ENCODE measurements at places on chromosomes 13 and 19. TPM values are rescaled to one million over a fixed set of nuclear protein-coding genes. Genes with fewer than 3 reads are reported as not detected.

The NOSIP gene
- total RNA-seq, result 34.5 TPM

The CRLF1 gene
- total RNA-seq, result 29.6 TPM

The ZNF611 gene
- total RNA-seq, result 6.8 TPM

The CATSPERD gene
- total RNA-seq, result not detected

- no peak for DNase-seq
Measured at GRCh38 chr13:66704110-66704509, 526.0 kb downstream of the PCDH9 start.

- no peak for DNase-seq
Measured at GRCh38 chr13:110921209-110921608, 6.3 kb upstream of the ANKRD10 start.

- peak; percentile 87 for DNase-seq
Measured at GRCh38 chr19:31214086-31214485, 135.2 kb downstream of the TSHZ3 start.

GRCh38 chr19:48992581-48993174 lies 431 bp downstream of the GYS1 start:
- no peak for DNase-seq

DNA sequence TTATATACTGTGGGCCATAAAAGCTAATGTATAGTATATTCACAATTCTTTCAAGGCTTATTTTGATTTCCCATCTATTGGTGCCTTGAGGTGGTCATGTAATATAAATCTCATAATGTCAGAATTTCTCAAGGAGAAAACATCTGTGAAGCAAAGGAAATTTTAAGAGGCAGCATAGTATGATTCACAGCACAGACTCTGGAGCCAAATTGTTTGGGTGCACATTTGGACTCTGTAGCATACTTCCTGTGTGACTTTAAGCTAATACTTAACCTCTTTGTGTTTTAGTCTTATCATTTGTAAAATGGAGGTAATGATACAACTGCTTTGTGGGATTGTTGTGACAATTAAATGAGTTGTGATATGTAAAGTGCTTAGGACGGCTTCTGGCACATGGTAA lies 67.6 kb downstream of the PIBF1 start:
- DNase-seq, result no peak

DNA sequence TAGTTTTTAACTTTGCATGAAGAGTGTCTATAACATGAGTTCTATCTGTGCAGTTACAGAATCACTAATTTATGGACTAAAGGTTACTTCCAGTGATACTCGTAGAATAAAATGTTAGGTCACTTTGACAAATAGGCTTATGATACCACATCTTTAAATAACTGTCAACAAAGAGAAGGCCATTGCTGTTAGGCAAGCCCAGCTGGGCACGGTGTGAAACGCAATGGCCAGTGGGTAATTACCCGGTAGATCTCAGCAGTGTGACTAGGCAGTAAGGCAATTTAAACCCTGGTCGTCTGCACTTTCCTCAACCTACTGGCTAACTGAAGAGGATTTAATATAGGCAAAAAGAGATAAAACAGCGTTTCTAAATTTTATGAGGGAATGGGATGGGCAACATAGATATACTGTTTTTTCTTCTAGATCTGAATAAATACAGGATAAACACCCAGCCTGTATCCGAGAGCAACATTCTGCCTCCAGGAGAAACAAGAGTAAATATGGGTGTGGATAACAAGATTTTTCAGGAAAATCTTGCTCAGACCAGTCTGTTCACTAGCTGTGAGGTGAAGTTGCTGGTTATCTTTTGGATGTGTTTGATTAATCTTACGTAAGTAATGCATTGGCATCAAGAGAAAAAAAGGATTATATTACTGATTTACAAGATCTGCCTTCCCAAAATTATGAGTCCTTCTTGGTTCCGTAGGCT lies 631.3 kb downstream of the EFNB2 start:
- DNase-seq, result no peak

- no peak for DNase-seq
Measured at GRCh38 chr19:7455600-7456296, 33.1 kb downstream of the PEX11G start.

DNA sequence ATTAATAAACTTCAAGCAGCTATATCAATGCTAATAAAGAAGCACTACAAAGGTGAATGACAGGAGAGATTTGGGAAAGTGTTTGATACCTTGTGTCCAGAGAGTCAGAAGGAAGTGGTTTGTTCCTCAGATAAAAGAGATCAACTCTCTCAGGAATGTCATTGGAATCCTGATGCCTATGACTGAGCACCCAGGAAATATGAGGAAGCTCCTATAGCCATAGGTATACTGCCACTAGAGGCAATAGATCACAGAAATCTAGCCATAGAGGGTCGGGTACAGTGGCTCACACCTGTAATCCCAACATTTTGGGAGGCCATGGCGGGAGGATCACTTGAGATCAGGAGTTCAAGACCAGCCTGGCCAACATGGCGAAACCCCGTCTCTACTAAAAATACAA lies 612.6 kb downstream of the DACH1 start:
- DNase-seq, result no peak

DNA sequence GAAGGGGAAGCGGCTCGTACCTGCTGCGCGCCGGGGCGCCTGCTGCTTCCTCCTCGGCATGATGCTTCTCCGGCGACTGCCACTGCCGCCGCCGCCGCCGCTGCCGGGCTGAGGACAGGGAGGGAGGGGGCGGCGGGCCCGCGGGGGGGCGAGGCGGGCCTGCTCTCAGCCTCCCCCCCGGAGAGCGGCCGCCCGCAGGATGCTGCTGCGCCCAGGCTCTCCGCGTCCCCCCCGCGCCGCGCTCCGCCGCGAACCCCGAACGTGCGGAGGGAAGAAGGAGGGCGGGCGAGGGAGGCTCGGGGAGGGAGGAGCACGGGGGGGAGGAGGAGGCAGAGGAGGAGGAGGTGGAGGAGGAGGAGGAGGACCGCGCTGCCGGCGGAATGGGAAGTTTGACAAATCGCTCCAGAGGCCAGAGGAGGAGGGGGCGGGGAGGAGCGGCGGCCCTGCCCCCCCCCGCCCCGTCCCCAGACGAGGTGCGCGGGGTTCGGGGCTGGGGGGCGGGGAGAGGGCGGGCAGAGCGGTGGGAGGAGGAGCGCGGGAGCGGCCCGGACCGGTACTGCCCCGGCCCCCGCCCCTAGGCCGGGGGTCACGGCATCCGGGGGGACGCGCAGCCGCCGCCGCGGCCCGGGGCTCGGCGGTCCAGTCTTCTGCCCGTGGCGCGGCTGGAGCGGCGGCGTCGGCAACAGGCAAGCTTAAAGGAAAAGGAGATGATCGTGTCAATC lies at the start of gene TSHZ3:
Gene TSHZ3, minus strand, starts transcription at position 277 of the 722 bp plus-strand sequence. Its CDS starts 217 bp downstream, at position 60.
- DNase-seq, result peak; percentile 89

DNA sequence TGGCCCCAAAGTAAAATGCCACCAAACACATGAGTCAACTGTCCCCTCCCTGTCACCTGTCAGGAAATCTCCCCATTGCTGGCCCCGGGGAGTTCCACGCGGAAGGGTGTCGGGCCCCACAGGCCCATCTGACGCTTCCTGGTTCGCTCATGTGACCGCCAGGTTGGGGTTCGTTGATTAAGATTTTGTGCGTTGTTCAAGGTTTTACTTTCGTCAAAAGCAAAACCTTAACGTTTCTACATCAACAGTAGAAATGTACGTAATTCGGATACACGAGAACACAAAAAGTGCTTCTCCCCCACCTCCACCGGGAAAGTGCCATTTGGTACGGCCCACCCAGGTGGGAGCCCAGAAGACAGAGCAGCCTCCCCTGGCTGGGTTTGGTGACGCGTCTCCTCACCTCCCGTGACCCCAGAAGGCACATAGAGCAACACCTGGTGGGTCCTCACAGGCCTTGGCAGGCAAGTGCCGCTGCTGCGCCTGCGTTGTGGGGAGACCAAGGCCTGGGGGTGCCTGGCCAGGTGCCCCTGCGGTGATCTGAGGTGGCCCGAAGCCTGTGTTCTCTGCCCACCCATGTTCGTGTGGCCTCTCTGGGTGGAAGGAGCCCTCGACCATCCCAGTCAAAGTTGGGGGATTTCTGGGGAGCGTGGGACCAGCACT lies 161.6 kb downstream of the KDM4B start:
- DNase-seq, result no peak

- DNase-seq, result no peak
Measured at GRCh38 chr13:38804536-38804935, 117.7 kb downstream of the FREM2 start.

DNA sequence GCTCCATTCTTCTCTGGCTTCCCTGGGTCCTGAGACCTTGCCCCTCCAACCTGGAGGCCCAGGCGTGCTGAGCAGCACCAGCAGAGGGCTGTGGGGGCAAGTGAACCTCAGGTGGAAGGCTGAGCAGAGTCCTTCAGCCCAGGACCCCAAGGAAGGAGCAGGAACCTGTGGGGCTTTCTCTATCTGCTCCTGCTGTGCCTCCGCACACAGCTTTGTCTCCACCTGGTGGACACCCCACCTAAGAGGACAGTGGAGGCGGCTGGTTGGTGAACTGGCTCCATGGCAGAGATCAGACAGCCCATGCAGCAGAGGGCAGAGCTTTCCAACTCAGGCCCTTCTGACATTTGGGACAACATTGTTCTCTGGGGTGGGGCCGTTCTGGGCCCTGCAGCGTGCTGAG lies 19.7 kb downstream of the ZFR2 start:
- DNase-seq, result no peak

DNA sequence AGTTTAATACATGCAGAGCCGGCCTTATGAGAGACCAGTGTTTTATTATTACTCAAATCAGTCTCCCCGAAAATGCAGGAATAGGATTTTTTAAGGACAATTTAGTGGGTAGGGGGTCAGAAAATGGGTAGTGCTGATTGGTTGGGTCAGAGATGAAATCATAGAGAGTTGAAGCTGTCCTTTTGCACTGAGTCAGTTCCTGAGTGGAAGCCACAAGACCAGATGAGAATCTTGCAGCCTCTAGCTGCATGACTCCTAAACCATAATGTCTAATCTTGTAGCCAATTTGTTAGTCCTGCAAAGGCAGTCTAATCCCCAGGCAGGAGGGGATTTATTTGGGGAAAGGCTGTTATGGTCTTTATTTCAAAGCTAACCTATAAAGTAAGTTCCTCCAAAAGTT lies 1163.9 kb downstream of the DIAPH3 start:
- no peak for DNase-seq
